Ascending aorta (tissue), 2 donors: ENCODE measurements at places on chromosomes 1 and 21.
A peak's percentile ranks its signal among the peaks of the same experiment; 100 is the strongest.

DNA sequence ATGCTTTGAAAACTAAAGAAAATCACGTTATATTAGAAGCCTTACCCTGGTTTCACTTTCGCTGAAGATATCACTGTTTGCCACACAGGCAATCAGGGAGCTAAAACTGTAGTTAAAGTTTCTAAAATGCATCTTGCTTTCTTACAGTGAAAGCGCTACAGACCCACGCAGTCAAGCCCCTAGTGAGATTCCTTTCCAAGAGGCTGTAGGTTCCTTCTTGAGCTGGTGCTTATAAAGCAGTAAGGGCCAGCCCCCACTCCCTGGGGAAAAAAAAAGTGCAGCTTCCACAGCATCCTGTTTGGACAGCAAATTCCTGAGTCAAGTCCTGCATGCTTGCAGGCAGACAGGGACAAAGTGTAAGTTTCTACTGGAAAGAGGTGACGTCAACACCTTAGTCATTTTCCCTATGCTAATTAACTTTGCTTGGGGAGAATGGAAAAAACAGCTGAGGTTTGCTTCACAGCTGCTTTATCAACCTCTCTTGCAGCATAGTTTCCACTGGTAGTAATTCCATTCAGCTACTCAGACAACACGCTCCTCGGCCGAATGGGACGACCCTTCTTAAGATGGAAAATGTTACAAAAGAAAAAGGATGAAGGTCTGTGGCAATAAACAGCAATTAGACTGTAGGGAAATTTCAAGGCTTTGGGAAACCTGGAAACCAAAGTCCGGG, 14.7 kb upstream of the KCNE1 start:
- DNase-seq, result peak; percentile 34

GRCh38 chr1:92944901-92945747, 16.1 kb downstream of the DIPK1A start:
- DNase-seq, result no peak

- DNase-seq, result no peak
Observed at GRCh38 chr1:182806015-182806678, 16.6 kb downstream of the NPL start.

GRCh38 chr1:61337441-61337951, 255.1 kb downstream of the NFIA start:
- DNase-seq, result no peak

DNA sequence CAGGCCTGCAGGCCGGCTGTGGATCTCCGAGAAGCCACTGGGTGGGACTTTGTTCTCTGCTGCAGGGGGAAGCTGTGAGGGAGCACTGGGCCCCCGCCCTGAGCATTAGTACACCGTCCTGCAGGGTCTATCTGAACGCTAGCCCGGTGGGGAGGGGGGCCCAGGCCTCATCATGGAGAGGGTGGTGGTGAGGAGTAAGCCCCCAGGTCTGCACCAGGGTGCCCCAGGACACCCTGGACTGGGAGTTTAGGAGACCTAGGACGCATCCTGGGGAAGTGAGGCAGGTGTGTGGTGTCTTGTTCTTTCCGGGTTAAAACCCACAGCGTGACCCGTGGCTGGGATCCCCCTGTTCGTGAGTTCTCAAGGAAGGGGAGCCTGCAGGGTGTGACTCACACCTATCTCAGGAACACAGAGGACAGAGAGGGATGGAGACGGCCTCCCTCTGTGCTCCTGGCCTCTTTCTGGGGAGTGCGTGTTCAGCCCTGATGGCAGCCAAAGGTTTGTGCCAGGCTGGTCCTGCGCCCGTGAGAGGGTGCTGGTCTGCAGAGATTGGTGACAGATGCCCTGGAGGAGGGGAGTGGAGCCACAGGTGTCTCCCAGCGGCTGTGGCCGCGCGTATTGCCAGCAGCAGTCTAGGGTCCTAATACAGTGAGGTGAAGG, 44.8 kb downstream of the AGPAT3 start:
- DNase-seq, result no peak

DNA sequence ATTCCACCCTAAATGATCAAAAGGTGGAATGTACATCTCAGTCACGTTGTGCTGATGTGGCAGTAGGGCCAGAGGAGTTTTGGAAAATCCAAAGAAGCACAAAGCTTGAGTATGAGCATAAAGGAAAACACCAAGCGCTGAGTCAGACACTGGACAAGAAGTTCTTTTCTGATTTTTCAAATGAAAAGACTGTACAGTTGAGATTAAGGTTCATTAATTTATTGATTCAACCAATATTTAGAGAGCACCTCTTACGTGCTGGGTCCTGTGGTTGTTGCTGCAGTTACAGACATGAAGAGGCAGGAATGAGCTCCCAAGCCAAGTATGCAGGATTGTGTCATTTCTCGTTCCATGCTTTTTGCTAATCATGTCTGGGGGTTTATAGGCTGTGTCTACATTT, 28.9 kb upstream of the APP start:
- no peak for DNase-seq

GRCh38 chr1:15959827-15960446, 16.0 kb downstream of the ZBTB17 start:
- DNase-seq, result no peak

DNA sequence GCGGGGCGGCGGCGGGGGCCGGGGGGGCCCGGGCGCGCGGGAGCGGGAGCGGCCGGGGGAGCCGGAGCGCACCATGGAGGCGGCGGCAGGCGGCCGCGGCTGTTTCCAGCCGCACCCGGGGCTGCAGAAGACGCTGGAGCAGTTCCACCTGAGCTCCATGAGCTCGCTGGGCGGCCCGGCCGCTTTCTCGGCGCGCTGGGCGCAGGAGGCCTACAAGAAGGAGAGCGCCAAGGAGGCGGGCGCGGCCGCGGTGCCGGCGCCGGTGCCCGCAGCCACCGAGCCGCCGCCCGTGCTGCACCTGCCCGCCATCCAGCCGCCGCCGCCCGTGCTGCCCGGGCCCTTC, 546 bp downstream of the SKI start:
- no peak for DNase-seq
